ENCODE measurements at places on chromosomes 5 and 9.

- DNase-seq, result no peak
Measured at GRCh38 chr9:137477778-137478612, 18.9 kb upstream of the NSMF start.

- no peak for DNase-seq
Measured at GRCh38 chr5:33852319-33852718, 39.5 kb downstream of the ADAMTS12 start.

DNA sequence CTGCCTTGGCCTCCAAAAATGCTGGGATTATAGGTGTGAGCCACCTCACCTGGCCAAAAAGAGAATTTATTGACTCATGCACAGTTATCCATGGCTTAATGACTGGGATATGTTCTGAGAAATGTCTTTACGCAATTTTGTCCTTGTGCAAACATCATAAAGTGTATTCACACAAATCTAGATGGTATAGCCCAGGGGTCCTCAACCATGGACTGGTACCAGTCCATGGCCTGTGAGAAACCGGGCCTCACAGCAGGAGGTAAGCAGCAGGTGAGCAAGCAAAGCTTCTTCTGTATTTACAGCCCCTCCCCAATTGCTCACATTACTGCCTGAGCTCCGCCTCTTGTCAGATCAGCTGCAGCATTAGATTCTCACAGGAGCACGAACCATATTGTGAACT, 12.4 kb upstream of the SIL1 start:
- DNase-seq, result no peak

GRCh38 chr9:21205204-21205603, 1.7 kb downstream of the IFNA10 start:
- no peak for DNase-seq

DNA sequence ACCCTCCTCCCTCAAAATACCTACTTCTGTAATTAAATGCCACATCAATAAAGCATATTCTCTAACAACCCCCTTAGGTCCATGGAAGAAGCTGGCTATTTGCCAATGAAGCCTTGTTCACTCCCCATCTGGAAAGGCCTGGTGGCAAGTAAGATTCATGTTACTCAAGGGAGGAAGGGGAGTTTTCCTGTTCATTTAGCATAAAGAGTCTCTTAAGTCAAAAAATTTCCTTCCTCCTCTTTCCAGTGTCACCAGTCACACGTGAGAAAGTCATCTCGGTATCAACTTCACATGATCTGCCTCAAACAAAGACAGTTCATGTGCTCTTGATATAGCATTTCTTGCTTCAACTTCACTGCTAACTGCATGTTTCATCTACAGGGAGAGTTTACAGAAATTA, 32.7 kb upstream of the RIC1 start:
- DNase-seq, result no peak

- no peak for DNase-seq
Measured at GRCh38 chr9:21350787-21351186, at the start of gene IFNA6. IFNA6 (minus strand) TSS chr9:21350887; CDS start chr9:21350887, 0 bp downstream.

GRCh38 chr9:124764774-124765438, 6.2 kb downstream of the NR6A1 start:
- no peak for DNase-seq

DNA sequence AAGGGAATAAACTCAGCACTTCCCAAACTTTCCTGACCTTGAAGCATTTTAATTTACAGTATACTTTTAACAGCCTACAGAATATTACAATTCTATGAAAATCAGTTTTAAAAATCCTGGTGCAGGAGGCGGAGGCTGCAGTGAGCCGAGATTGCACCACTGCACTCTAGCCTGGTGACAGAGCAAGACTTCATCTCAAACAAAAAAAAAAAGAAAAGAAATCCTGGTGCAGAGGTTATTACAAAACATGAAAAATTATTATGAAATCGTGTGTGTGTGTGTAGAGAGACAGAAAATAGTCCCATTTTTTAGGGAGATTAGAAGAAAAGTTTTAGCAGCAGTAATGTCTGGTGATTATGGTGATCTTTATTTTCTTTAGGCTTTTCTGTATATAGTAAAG, 26.9 kb downstream of the GOLPH3 start:
- DNase-seq, result no peak

DNA sequence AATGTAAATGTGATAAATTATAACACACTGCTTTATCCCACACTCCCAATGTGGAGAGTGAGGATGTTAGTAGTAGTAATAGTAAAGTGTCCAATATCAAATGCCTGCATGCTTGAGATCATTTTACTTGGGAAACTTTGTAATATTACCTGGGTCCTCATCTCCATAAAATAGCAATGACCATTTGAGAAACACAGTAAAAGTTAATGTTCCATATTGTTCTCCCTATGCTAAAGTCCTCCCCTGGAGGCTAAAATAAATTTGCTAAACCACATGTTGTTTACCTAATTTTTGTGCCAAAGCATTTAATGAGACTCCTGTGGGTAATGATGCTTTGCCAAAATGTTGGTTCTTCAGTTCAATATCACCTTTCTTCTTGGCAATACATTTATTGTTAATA, 291.2 kb downstream of the CDH10 start:
- no peak for DNase-seq

- DNase-seq, result no peak
Measured at GRCh38 chr9:37555786-37556185, 20.4 kb downstream of the FBXO10 start.

- no peak for DNase-seq
Measured at GRCh38 chr5:140322751-140323731, 20.1 kb upstream of the PFDN1 start.

DNA sequence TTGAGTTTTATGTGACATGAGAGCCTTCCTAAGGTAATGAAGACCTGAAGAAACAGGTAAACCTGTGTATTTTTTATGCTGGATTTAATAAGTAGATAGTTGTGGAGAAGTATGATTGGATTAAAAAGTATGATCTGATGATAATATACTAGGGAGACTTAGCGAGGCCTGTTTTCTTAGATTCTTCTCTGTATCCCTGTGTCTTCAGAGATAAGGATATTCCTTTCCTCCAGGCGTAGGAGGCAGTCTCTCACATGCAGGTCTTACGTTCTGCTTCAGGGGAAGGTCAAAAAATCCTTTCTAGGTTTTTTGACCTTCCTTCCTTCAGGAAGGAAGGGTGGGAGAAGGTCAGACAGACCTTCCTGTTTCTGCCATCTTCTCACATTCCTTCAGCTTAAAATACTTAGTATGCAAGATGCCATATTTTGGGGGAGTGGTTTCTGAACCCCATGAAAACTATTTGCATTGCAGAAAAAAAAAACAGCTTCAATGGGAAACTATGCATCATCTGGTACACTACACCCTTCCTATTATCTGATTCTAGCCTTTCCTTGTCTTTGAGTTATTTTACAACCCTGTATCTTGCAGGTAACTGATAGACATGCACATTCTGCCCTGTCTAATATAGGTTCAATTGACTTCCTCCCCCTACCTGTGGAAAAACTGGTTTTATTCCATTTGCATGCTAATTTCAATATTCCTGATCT, 57.3 kb upstream of the ZNF608 start:
- DNase-seq, result no peak

GRCh38 chr9:134785325-134786108, 95.1 kb upstream of the FCN2 start:
- no peak for DNase-seq
